ENCODE measurements at places on chromosomes 6 and 20.
A peak's percentile ranks its signal among the peaks of the same experiment; 100 is the strongest.

DNA sequence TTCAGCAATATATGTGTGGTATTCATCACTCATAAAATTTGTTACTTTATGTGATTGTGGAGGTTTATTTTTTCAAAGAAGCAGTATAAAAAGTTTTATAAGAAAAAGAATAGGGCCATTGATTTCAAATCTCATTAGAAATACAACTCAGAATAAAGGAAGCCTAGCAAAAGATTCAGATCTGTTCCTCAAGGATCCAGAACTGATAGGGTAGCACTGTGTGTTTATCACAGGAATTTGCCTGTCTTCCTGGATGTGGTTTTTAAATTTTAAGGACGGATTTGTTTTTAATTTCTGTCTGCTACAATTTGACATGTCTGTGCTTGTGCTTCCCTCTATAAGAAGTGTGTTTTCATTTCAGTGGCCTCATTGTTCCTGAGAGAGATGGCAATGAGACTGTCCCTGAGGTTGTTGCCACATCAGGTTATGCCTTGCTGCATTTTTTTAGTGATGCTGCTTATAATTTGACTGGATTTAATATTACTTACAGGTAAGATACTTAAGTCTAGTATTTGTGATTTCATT lies 74.6 kb downstream of the ATRN start:
- DNase-seq: no peak

GRCh38 chr6:163293286-163293685 lies 121.2 kb upstream of the QKI start:
- no peak for DNase-seq

GRCh38 chr20:61888101-61888865 lies 177.4 kb downstream of the TAF4 start:
- no peak for DNase-seq

- DNase-seq: no peak
These were observed 26.8 kb upstream of the TCFL5 start for GRCh38 chr20:62888406-62888805.

DNA sequence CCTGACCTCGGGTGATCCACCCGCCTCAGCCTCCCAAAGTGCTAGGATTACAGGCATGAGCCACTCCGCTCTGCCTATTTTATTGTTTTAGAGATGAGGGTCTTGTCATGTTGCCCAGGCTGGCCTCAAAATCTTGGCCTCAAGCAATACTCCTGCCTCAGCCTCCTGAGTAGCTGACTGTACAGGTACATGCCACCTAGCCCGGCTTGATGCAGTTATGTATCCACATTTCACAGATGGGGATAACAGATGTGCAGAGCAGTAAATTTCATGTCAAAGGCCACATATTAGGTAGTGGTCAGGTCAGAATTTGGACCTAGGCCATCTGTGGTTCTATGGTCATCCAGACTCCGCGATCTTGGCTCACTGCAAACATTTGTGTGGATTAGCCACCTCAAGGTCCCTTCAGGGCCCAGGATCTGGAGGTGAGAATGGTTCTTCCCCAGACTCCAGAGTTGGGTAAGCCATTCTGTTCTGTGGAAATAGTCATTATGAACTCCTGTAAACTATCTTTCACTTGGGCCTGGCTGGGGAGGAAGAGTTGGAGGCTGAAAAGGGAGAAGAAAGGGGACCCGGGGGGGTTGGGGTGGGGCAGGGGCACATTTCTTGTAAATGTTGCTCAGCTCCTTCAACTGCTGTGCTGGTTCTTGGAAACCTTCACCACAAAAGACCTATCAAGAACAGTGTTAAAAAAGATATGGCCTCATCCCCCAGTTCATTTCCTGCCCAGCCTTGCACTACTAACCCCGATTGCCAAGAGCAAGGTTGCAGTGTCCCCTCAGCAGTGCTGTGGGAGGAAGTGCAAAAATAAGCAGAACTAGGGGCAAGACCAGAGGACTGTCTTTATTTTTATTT lies 13.0 kb downstream of the PIM1 start:
- DNase-seq: peak; percentile 31

DNA sequence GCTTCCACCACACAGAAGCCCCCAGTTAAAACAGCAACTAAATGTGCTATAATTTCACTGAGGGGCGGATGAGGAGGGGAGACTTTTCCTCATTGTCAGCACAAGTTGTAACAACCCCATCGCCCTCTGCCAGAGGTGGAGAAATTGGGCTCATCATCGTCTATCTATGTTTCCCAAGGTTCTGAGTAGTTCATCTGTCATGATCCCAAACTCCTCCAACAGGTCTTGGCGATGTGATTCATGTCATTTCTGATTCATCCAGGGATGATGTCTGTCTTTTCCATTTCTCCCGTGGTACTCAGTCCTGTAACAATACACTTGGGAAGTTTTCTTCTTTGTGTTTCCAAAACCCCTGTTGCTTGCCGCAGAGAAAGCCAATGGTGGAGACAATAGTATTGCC lies 51.0 kb downstream of the TFAP2A start:
- no peak for DNase-seq

Data from stimulated activated CD4-positive, alpha-beta T cell treated with anti-CD3 and anti-CD28 coated beads, Interleukin-4, amount 100 ng/mL, for 1 hour (primary cell).